ENCODE measurements at places on chromosomes 1 and 21. TPM values are rescaled to one million over a fixed set of nuclear protein-coding genes. Genes with fewer than 3 reads are reported as not detected.

DNA sequence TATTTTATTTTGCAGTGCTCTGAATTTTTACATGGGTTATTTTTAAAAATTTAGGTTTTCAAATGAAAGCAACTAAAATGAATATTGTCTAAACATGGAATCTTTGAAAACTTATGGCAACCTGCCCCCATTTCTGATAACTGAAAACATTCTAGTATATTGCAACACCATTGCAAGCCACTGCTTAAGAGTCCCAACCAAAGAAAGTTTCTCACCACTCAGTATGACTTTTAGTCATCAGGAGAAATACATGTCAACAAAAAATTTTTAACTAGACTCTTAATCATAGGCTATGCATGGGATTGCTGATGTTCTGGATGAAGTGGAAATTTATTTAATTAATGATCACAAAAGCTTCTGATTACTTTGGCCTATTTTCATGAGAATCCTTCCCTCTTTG is 112.1 kb downstream of the TNFSF18 start:
- no peaks in the 10 kb centered on the region for H3K27me3 ChIP-seq
- no peak overlapping the region for H3K27ac ChIP-seq
- no peak for DNase-seq
- no peaks in the 10 kb centered on the region for H3K36me3 ChIP-seq

DNA sequence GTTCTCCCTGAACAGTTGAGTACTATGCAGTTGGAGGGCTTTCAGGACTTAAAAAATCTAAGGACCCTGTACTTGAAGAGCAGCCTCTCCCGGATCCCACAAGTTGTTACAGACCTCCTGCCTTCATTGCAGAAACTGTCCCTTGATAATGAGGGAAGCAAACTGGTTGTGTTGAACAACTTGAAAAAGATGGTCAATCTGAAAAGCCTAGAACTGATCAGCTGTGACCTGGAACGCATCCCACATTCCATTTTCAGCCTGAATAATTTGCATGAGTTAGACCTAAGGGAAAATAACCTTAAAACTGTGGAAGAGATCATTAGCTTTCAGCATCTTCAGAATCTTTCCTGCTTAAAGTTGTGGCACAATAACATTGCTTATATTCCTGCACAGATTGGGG is 48.7 kb upstream of the LRRC8C start:
- no peaks in the 10 kb centered on the region for H3K27me3 ChIP-seq
- no peak overlapping the region for H3K27ac ChIP-seq
- H3K4me3 ChIP-seq: no peak overlapping the region
- H3K4me1 ChIP-seq: peaks cover 18% of the 10 kb centered on the region

DNA sequence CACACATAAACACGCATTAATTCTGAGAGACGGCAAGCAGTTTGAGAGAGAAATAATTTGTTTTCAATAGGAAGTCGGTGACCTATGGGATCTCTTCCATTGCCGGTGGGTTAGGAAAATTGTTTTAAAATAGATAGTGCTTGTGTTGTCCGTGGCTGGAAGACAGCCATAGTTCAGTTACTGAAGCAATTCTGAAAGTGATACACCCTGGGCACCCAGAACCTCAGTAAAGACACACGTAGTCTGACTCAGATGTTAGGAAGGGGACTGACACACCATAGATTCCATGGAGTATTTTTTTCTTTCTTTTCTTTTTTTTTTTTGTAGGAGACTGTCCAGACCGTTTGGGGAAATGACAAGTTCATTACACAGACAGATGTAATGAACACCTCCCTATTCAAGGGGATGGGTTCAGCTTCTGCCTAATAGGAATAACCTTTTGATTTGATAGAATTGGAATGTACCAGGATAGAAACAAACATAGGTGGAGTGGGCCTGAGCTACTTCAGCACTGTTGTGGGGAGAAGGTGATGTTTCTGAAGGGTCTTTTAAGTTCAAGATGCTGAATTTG is 1.6 kb downstream of the C1orf21 start:
- no peaks in the 10 kb centered on the region for H3K27me3 ChIP-seq
- no peak overlapping the region for H3K27ac ChIP-seq
- H3K4me1 ChIP-seq: peaks cover 10% of the 10 kb centered on the region
- DNase-seq: peak; percentile 17
- no peaks in the 10 kb centered on the region for H3K36me3 ChIP-seq
- peak overlapping the region; percentile 76 for H3K4me3 ChIP-seq

GRCh38 chr1:15680561-15681348 is 3.4 kb upstream of the PLEKHM2 start:
- peak; percentile 32 for DNase-seq
- H3K4me1 ChIP-seq: peaks cover 27% of the 10 kb centered on the region
- H3K27me3 ChIP-seq: no peaks in the 10 kb centered on the region
- H3K4me3 ChIP-seq: no peak overlapping the region
- no peaks in the 10 kb centered on the region for H3K36me3 ChIP-seq

DNA sequence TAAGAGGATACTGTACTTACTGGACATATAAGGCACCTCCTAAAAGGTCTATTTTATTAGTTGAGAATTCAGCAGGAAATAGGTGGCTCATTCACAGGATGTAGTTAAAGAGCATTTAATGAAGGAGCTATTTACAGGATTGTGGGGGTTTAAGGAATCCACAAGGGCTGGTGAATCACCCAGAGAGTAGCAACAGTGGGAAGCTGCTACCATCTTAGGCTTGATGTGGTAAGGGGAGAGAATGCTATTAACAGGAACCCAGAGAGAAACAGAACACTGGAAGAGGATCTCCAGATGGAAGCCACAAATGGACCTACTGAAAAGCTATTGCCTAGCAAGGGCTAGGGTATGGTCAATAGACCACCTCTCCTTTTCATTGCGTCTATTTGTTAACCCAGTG is 52.0 kb upstream of the COL11A1 start:
- H3K27me3 ChIP-seq: no peaks in the 10 kb centered on the region
- H3K36me3 ChIP-seq: no peaks in the 10 kb centered on the region
- H3K4me1 ChIP-seq: no peaks in the 10 kb centered on the region
- no peak for DNase-seq
- no peak overlapping the region for H3K4me3 ChIP-seq

DNA sequence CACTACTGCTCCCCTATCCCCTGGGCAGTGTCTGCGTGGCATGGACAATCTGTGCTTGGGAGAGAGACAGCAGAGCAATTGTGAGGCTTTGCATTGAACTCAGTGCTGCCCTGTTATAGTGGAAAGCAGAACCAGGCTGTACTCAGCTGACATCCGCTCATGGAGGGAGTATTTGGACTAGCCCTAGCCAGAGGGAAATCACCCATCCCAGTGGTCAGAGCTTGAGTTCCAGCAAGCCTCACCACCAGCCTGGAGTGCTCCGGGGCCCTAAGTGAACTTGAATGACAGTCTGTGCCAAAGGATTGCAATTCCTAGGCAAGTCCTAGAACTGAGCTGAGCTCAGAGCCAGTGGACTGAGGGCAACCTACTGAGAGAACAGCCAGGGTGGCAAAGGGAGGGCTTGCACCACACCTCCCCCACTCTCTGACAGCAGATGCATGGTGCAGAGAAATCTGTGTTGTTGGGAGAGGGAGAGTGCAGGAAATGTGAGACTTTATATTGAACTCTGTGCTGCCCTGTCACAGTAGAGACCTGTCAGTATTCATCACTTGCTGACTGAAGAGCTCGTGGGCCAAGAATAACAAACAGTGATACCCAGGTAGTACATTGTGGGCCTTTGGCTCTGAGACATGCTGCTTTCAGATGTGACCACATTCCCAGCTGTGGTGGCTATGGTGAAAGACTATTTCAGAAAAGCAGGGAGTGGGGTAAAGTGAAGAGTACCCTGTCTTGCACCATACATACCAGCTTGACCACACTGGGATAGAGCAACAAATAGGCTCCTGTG is 107.7 kb upstream of the SLC5A9 start:
- H3K4me1 ChIP-seq: no peaks in the 10 kb centered on the region
- no peaks in the 10 kb centered on the region for H3K27me3 ChIP-seq
- H3K4me3 ChIP-seq: no peak overlapping the region
- no peak for DNase-seq
- H3K27ac ChIP-seq: no peak overlapping the region
- no peaks in the 10 kb centered on the region for H3K36me3 ChIP-seq

- no peak overlapping the region for H3K4me3 ChIP-seq
- no peaks in the 10 kb centered on the region for H3K36me3 ChIP-seq
- no peak overlapping the region for H3K27ac ChIP-seq
- no peak for DNase-seq
Observed at GRCh38 chr1:17112076-17112475, 7.2 kb downstream of the PADI2 start.

DNA sequence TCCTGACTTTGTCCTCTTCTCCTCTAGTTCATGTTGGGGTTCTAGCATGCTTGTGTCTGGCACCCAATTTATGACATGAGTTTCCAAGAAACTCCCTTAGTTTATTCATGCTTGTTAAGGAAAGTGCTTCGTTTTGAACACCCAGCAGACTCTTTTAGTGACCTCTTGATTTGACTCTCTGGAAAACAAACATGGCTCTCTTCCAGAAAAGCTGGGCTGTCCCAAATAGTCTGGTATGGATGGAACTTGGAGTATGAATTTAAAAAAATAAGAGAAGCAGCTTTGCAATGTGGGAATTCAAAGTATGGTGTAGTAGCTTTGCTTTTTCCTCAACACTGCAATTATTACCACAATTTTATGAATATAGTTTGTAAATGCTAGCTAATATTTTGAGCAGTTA is 143.4 kb upstream of the C8B start:
- no peak overlapping the region for H3K27ac ChIP-seq
- H3K4me1 ChIP-seq: no peaks in the 10 kb centered on the region
- DNase-seq: no peak

DNA sequence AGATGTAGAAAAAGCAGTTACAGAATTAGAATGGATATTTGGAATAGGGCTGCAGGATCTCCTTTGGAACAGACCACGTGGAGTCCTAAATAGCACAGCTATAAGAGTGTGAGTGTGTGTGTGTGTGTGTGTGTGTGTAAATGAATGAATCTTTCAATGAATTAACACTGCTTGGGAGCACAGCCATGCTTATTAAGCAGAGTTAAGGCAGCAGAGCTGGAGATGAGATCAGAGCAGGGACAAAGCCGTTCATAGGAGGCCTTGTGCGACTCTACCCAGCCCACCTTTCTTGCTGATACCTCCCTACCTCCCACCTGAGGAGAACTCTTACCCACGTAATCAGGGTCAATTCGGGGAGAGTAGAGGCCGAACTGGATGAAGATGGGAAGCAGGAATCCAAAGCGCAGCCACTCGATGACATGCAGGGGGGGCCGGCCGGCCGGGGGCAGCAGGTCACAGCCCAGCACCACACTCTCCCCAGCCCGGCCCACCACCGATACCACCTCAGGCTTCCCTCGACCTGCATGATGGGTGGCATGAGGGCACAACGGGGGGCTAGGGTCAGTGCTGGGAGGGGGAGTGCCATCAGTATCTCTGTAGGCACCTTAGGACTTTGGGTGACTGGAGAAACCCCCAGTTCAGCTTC is 2.7 kb downstream of the IGSF9 start:
- no peaks in the 10 kb centered on the region for H3K27me3 ChIP-seq
- H3K4me3 ChIP-seq: no peak overlapping the region
- DNase-seq: no peak
- H3K4me1 ChIP-seq: peaks cover 15% of the 10 kb centered on the region
- no peaks in the 10 kb centered on the region for H3K36me3 ChIP-seq
- no peak overlapping the region for H3K27ac ChIP-seq

DNA sequence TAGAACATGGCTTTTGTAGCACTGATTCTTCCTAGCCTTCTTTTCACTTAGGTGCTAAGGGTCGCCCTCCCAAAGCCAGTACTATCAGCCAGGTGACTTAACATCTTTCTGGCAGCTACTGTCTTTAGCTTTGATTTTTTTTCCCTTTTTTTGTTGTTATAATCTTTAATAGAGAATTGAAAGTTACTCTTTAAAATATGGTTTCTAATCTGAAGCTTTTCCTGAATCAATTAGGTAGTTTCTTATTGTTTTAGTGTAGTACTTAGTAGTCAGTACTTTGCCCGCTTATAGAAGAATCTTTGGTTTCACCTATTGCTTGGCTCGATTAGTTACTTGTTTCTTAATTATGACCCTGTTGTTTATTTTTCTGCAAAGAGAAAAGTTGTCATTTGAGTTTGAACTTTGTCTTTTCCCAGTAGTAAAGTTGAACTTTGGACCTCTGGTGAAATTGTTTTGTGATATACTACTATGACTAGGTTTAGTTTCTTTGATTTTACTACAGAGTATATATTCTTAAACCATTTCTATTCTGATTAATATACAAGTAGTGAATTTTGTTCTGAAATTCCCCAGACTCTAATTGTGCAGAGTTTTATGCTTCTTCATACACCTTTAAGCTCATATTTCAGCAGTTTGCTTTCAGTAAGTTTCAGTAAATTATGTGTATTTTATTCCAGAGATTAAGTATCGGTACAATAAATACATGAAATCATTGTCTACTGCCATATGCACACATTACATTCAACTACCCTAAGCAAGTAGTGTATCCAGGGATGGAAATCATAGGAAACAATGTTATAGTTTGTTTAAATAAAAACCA is 3.9 kb downstream of the MAGI3 start:
- DNase-seq: no peak
- no peak overlapping the region for H3K27ac ChIP-seq
- H3K4me1 ChIP-seq: peaks cover 28% of the 10 kb centered on the region
- no peaks in the 10 kb centered on the region for H3K36me3 ChIP-seq
- H3K27me3 ChIP-seq: no peaks in the 10 kb centered on the region

- peak overlapping the region; percentile 54 for H3K27ac ChIP-seq
- DNase-seq: no peak
- no peak overlapping the region for H3K4me3 ChIP-seq
- H3K4me1 ChIP-seq: peaks cover 70% of the 10 kb centered on the region
- H3K36me3 ChIP-seq: no peaks in the 10 kb centered on the region
Observed at GRCh38 chr1:61132176-61132638, 49.8 kb downstream of the NFIA start.

DNA sequence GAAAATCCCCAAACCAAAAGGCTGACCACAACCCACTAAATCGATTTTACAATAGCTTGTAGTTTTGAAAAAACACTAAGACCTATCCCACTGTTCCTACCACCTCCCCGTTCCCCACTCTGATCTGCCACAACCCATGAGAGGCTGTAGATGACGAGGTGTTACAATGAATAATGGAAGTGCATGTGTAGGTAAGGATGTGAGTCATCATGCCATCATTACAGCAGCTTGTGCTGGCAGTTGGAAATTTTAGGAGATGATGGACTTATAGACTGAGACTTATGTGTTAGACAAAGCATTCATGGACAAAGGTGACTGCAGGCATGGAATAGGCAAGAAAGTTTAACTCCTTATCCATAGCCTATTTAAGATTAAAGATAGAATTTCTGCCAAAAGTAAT is 184.7 kb upstream of the CACYBP start:
- H3K27me3 ChIP-seq: no peaks in the 10 kb centered on the region
- H3K4me1 ChIP-seq: no peaks in the 10 kb centered on the region
- DNase-seq: no peak

DNA sequence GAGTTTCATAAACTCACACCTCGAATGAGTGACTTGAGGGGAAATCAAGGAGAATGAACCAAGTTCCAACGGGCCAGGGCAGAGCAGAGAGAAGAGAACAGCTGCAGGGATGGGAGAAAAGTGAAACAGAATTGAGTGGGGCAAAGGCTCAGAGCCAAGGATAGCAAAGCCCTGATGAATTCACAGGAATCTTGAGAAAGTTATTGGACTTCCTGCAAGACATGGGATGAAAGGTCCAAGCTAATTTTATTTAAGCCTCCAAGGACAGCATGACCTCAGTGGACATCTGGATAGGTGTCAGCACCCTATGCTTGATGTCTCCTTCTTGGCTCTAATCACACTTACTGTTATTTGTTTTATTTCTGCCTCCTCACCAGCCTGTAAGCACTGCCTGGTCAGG is 43.0 kb upstream of the RAVER2 start:
- H3K27me3 ChIP-seq: no peaks in the 10 kb centered on the region
- H3K36me3 ChIP-seq: no peaks in the 10 kb centered on the region
- DNase-seq: no peak

Gene AADACL3
- total RNA-seq: not detected

Gene CELA2B
- not detected for total RNA-seq

Measured in thyroid gland (tissue), 4 donors.